ENCODE measurements at places on chromosomes 12 and 14. TPM values are rescaled to one million over a fixed set of nuclear protein-coding genes. Genes with fewer than 3 reads are reported as not detected.

- DNase-seq: no peak
Measured at GRCh38 chr14:96027431-96028355, 11.5 kb upstream of the C14orf132 start.

GRCh38 chr14:65261946-65262345 lies 150.6 kb upstream of the FUT8 start:
- DNase-seq: no peak

DNA sequence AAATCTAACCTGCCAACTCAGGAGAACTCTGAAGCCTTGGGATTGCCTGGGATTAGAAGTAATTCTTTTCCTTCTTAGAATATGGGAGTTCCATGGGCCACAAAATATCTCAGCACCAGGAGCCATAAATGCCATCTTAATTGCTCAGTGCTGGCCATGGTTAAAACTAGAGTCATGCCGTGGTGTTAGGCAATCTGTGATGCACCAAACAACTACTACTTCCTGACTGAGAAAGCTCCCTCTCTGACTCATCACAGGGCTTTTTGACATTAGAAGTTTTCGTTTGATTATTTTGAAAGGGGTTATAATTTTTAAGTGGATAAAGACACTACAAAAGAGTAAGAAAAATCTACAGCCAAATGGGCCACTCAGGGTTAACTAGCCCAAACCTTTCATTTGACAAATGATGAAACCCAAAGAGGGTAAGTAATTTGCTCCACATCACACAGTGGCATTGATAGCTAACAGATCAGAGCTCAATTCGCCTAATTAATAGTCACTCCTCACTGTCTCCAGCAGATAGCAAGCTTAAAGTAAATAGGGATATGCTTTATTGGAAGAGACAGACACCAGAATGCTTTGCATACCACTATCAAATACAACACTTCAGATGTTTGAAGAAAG lies 377.3 kb downstream of the EMP1 start:
- DNase-seq: no peak

GRCh38 chr14:102827716-102828115 lies 50.5 kb downstream of the TRAF3 start:
- no peak for DNase-seq

DNA sequence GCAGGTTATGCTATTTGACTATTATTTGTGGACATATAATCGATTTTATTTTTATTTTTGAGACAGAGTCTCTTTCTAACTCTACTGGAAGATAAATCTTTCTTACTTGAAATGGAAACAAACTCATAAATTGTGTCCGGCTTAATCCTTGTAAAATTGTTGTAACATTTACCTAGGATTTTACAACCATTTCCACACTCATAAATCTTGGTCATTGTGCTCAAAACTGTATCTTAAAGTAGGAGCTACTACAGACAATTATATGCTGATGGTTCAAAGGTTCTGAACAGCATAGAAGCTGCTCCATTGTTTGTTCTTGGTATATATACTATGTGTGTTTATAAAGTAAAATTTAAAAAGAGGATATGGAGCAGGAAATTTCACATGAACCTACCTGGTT lies 4.6 kb upstream of the ARF6 start:
- DNase-seq: no peak

- DNase-seq: peak; percentile 81
Measured at GRCh38 chr12:132597333-132598316, 12.8 kb downstream of the LRCOL1 start.

GRCh38 chr12:89355243-89356068 lies 3.2 kb upstream of the DUSP6 start:
- DNase-seq: no peak

DNA sequence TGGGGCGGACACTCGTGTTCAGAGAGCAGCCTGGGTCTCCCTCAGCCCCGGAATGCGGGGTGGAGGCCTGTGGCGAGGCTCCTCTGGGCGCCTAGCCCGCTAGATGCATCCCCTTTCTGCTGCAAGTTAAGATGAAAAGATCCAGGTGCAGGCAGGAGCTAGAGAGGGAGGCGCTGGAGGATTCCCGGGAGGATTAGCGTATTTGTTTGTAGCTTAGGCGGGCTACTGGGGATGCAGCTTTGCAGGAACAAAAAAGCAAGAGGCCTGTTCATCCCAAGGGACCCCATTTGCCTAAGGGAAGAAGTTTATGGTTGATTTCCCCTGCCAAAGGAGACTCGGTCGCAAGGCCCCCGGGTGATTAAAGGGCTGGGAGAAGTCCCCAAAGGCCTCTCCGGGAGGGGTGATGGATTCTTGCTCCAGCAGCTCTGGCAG lies 824 bp downstream of the CCDC177 start:
- no peak for DNase-seq

DNA sequence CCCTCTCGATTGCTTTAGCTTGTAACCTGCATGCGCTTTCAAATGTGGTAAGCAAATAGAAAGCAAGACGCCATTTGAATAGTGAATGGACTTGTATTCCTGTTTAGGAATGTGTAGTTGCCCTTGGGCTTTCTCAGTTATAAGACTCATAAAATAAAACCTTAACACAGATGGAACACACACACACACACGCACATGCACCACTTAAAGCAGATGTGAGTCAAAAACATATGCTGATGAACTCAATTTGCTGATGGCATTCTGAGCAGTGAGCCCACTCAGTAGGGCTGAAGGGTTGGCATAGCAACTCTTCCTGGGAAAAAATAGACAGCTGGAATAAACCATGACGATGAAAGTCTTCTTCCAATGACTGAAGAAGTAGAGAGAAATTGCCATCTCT lies 360.5 kb downstream of the APAF1 start:
- no peak for DNase-seq

DNA sequence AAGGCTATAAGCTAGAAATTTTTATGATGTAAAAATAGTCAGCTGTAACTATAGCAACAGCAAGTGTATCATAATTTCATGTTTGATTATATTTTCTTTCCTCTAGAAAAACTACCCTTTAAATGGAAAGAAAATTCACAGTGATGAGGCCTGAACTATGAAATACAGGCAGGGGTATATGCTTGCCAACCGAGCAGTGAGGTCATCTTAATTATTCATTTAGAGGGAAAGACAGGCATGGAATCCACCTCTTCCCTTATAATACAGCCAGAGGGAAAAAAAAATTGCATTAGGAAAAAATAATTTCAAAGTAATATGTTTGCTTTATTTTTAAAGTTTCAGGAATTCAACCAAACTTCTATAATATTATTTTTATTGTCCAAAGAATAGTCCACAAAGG lies 139.8 kb downstream of the EPS8 start:
- no peak for DNase-seq

DNA sequence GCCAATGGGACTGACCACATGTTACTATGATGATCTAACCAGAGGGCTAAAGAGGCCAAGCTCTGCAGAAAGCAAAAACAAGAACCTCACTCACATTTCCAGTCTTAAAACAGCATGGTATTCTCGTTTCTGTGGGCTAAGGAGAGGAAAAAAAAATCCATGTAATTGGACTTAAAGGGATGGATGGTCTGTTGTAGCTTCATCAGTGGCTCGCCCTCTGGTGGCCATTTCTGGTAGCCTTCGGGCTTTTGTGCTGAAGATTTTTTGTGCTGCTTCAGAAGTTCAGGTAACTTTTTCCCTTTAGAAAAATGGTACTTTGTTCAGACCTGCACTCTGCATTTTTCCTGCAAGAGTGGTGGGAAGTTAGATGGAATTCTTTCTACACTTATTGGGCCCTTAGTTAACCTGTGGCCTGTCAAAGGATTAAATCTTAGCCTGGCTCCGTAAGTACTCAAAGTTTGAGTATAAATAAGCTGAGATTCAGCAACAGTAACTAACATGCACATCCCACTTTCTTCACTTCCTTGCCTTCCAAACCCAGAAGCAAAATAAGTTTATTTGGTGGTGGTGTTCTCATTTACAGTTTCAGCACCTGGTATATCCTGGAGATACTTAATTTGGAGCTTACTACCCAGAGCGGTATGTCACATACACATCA lies 22.3 kb downstream of the DCAF4 start:
- peak; percentile 78 for DNase-seq

GRCh38 chr12:119807380-119807779 lies 69.7 kb downstream of the CIT start:
- no peak for DNase-seq

GRCh38 chr12:76069339-76069738 lies 15.1 kb downstream of the NAP1L1 start:
- DNase-seq: no peak

DNA sequence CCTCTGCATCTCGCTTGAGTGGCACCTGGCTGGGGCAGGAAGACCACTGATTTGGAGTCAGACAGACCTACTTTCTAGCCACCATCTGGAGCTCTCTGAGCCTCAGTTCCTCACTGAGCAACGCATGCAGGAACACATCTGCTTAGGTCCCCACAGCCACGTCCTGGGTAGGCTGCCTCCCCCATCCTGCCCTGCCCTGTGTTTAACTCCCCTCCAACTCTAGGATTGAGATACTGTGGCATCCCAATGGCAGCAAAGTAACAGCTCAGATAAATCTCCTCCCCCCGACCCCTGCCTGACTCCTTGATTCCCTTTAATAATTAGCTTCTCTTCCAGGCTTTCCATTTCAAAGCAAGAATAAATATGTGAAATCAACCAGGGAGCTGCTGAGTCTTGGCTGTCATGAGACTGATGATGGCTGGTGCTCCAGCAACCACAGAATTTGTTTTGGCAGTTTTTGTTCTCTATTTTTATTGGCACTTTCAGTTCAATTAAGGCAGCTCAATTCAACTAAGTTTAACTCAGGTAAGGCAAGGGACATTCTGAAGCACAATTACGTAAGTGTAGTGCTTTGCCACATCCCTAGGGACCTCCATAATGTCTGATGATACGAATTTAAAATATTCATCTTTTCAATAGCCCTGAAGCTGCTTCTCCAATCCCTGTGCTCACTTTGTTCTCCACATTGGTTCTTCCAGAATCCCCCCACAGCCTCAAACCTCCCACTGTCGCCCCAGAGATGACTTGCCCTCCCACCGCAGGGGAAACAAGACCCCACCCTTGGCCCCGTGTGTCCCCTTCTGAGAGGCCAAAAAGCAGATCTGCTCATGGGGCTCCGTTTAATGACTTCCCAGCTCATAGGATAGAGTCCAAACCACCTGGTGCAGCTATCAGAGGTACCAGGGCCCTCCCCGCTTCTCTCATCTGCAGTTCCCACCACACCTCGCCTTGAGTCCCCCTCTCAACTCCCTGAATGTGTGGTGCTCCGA lies 58.2 kb downstream of the ESR2 start:
- DNase-seq: no peak

GRCh38 chr12:57296291-57296690 lies 45.3 kb upstream of the STAC3 start:
- no peak for DNase-seq

GRCh38 chr12:131607658-131608447 lies 103.0 kb upstream of the SFSWAP start:
- DNase-seq: no peak

GRCh38 chr14:52926953-52927352 lies 23.9 kb downstream of the FERMT2 start:
- DNase-seq: no peak

DNA sequence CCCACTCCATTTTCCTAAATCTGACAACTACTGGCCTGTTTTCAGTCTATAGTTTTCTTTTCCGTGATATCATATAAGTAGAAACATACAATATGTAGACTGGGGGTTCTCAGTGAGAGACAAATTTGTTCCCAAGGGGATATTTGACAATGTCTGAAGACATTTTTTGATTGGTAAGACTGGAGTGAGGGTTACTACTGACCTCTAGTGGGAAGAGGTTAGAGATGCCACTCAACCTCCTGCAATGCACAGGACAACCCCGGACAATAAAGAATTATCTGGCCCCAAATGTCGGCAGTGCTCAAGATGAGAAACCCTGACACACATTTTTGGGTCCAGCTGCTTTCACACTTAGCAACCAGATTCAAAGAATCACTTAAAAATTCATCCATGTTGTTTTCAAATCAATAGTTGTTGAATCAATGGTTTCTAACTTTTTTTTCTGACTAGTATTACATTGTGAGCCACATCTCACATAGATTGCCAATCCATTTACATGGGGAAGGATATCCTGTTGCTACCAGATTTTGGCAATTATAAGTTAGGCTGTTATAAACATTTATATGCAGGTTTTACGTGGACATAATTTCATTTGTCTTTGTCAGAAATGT lies 307.1 kb downstream of the RPL10L start:
- no peak for DNase-seq

DNA sequence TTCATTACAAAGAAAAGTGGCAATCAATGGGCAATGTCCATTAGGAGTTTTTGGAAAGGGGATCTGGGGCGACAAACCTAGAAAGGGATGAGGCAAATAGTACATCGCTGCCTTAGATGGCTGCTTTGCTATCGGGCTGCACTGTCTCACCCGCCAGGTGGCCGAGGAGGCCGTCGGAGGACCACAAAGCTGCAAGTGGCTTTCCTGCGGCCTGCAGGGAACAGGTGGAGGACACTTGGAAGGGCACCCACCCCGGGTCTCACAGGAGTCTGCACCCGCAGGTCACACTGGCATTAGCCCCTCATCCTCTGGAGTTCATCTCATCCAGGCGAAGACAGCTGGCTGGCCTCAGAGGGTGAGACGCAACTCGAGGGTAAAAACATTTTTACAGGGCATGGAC lies 1392.5 kb downstream of the AACS start:
- peak; percentile 22 for DNase-seq

DNA sequence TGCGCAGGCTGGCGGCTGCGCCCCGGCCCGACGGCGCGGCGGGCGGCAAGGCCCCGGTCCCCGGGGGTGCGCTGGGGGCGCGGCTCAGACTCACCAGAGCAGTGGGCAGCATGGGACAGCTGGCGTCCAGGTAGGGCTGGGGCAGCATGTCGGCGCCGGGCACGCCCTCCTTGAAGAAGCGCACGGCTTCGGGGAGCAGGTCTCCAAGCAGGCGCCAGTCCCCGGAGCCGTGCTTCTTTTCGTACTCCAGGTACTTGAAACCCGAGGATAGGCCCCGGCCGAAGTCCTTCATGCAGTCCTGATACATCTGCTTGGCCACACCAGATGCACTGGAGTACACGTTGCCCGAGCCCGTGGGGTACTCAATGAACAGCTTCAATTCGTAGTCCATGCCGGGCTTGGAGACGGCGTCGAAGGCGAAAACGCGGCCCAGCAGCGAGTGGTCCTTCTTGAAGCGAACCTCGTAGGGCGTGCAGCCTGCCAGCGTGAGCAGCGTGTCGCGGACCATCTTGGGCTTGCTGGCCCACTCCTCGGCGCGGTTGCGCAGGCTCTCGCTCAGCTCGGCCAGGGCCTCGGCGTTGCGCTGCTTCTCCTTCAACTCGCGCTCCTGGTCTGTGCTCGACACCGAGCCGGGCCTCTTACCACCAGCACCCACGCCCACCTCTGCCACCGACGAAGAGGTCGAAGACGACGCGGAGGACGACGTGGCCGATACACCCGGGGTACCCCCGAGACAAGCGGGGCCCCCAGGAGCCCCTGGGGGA lies 2.2 kb downstream of the IRF2BPL start:
- peak; percentile 80 for DNase-seq

The P2RX7 gene
- total RNA-seq: 1.1 TPM

The OVCH1 gene
- 0.20 TPM for total RNA-seq

The MYH6 gene
- 13,382 TPM for total RNA-seq

The ATP6V1D gene
- total RNA-seq: 130 TPM

The MORN3 gene
- 0.21 TPM for total RNA-seq

The PMCH gene
- total RNA-seq: not detected

The NID2 gene
- total RNA-seq: 25.9 TPM

The NINJ2 gene
- total RNA-seq: 3.6 TPM

Measured in right cardiac atrium (tissue), 5 donors.